Skin of body (tissue), 3 donors: ENCODE measurements at places on chromosomes 2 and 18.

DNA sequence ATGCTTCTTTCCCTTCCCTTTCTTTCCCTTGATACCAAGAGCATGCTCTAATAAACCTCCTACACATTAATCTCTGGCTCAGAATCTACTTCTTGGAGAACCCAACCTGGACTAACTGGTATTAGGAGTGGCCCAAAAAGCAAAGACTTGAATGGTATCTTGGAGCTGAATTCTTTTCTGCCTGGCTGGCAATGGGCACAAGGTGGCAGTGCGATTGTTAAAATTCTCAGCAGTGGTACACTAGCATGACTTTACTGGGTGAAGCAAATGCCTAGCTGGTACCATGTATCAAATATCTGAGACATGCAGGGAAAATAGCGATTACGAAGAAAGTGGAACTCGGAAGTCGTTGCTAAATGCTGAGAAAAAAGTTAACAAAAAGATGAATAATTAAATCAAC is 376.1 kb downstream of the XIRP2 start:
- no peak for DNase-seq

DNA sequence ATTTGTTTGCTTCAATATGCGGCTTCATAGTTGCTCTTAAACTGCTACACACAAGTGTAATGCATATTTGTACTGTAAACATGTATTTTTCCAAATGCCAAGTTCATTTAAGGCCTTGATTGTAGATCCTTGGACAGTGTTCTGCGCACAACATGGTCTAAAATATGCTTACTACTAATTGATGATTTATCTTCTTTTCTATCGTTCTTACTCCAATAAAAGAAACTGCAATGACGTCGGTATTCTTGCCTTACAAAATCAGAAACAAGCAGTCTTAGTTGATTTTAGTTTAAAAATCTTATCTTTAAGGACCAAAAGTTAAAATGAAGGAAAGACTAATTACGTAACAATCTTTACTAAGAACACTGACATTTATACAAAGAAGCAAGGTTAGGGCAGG is 224.3 kb upstream of the SMAD7 start:
- DNase-seq = peak; percentile 29

DNA sequence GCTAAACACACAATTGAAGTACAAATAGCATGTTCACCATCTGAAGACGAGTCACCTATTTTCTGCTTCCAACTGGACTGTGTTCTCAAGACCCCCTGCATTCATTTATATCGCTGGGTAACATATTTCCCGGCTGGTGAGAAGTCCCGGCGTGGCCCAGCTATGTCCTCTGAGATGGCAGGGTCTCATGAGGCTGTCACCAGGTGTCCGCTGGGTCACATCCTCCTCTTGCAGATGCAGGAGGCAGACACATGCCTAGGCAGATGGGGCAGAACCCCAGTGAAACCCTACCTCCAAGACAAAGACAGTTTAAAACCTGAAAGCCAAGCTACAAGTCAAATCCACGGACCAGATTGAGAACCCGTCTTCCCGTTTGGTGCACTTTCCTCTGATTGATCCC is 36.8 kb upstream of the UBE2F start:
- no peak for DNase-seq

GRCh38 chr18:30787410-30787809 is 255.1 kb downstream of the DSC3 start:
- DNase-seq = no peak

GRCh38 chr18:22485808-22486244 is 68.1 kb upstream of the CTAGE1 start:
- DNase-seq = peak; percentile 28

GRCh38 chr2:73117441-73117840 is 4.7 kb upstream of the RAB11FIP5 start:
- DNase-seq = no peak

- DNase-seq = no peak
Measured at GRCh38 chr2:190999949-191000665, 13.9 kb downstream of the STAT1 start.

GRCh38 chr2:4628998-4629501 is 925.7 kb downstream of the DCDC2C start:
- DNase-seq = no peak

GRCh38 chr2:7377916-7378569 is 460.8 kb downstream of the RNF144A start:
- no peak for DNase-seq

DNA sequence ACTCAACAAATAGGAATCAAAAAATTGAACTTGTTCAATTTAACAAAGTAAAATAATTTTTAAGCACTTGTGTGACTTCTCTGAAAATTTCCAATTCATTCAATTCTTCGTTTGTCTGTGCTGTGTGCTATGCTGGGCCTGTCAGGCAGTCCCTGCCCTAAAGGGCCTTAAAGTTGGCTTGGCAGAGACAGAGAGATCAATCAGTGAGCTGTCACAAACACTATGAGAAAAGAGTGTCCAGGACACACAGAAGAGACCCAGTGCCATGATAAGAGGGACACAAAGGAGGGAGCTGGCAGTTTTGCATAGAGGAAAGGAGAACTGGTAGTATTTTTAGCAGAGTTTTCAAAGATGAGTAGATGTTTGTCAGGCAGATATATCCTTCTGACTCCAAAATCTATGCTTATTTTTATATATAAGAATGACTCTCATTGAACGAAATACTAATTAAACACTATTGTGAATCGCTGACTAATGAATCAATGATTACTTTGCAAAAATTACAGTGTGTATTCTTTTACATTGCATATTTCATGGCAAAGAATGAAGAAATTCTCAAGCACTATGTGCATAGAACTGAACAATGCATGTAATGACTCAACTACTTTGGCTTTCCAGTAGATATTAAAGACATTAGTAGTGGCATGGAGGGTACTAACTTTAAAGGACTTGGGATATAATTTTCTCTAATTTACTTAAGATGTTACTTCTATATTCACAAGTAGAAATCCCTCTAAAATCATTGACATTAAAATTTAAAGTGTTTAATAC is 193.3 kb upstream of the BOD1L2 start:
- DNase-seq = no peak

GRCh38 chr2:218806346-218806978 is 24.5 kb downstream of the CYP27A1 start:
- peak; percentile 52 for DNase-seq
